ENCODE measurements at places on chromosomes 7 and 10.
A peak's percentile ranks its signal among the peaks of the same experiment; 100 is the strongest.

DNA sequence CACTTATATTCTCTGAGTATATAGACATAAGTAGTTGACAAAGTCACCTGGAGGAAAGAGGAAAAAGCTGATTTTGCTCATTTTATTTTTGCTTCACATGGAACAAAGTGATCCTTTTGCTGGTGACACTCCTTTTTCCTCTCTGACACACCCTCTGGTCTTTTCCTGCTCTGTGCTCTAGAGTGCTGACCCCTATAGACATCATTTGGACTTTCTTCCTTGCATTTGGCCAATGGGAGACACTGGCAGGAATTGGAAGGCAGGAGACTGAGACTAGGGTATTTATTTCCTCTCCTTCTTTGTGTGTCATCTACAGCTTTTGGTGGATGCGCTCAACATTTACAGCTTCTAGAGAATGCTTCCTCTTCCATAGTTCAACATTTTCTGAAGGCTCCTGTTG is 1078.1 kb downstream of the SORCS1 start:
- no peak for DNase-seq

GRCh38 chr7:101823096-101823495 is 5.7 kb downstream of the CUX1 start:
- no peak for DNase-seq

GRCh38 chr7:118306771-118307170 is 82.3 kb downstream of the ANKRD7 start:
- DNase-seq = no peak

DNA sequence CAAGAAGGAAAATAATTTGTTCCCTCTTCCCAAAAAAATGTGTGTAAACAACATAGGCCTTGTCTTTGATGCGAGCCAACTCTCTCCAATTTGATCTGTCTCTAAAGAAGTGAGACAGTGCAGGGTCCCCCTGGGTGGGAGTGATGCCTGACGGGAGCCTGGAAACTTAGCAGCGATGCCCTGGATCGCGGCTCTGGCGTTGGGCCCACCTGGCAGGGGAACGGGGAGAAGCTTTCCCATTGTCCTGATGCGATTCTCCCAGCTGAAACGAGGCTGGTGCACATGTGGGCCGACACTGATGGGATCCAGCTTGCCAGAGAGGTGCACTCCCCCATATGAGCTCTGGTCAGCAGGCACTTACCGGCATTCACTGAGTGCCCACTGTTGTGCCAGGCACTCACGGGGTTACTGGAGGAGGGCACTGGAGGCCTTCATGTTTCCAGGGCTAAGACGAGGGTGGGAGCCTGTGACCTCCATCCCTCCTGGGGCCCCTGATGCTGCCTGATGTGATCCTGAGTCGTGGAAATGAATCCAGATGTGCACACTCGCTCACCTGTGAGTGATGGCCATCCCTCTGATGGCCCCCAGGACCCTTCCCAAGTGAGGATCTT is 132.8 kb downstream of the PTPN20 start:
- no peak for DNase-seq

DNA sequence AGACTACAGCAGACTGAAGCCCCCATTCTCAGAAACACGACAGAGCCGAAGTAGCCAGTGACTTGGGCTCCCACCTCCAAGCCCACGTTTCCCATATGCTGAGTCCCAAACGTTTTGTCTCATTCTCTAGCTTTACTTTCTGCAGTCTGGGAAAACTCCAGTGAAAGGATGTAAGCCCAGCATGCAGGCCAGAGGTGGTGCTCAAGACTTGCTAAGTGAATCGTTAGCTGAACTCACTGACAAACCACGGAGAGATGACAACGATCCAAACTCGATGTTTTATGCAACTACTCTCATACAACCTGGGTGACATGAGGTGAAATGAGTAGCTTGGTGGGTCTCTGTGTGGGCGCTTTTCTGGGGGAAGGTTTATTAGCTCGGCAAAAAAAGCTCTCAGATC is 731.8 kb downstream of the SUGCT start:
- no peak for DNase-seq

- DNase-seq = no peak
Measured at GRCh38 chr10:89171263-89171872, 35.7 kb downstream of the CH25H start.

GRCh38 chr10:28302012-28302637 is 739 bp downstream of the MPP7 start:
- no peak for DNase-seq

GRCh38 chr10:3102720-3103427 is 35.5 kb downstream of the PFKP start:
- DNase-seq = no peak

- DNase-seq = no peak
Measured at GRCh38 chr10:79189853-79190435, 121.2 kb downstream of the ZMIZ1 start.

GRCh38 chr7:128831178-128831993 is 1.2 kb downstream of the FLNC start:
- no peak for DNase-seq

DNA sequence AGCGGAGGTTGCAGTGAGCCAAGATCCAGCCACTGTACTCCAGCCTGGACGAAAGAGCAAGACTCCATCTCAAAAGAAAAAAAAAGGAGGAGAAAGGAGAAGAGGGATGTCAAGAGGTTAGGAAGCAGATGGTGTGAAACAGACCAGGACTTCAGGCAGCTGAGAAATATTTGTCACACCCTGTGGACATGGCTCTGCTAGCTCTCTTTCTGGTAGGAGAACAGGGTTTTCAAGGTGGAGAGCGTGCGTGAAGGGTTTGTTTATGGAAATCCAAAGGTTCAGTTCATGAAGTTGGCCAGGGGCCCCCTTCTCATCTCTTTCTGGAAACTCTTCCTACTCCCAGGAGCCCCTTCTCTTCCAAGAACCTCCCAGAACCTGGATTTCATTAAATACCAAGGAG is 110.8 kb upstream of the GALNT17 start:
- DNase-seq = no peak

DNA sequence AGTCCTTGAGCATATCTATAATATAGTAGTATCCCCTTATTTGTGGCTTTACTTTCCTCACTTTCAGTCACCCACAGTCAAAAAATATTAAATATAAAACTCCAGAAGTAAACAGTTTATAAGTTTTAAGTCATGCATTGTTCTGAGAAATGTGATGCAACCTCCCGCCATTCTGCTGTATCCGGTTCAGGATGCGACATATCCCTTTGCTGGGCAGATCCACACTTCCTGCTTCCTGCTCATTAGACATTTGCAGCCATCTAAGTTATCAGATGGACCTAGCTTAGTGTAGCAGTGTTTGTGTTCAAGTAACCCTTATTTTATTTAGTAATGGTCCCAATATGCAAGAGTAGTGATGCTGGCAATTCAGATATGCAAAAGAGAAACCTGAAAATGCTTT is 38.9 kb upstream of the BMS1 start:
- no peak for DNase-seq

GRCh38 chr7:36448781-36449379 is 59.2 kb downstream of the ANLN start:
- DNase-seq = no peak

GRCh38 chr10:124117833-124118232 is 24.4 kb upstream of the CHST15 start:
- no peak for DNase-seq

DNA sequence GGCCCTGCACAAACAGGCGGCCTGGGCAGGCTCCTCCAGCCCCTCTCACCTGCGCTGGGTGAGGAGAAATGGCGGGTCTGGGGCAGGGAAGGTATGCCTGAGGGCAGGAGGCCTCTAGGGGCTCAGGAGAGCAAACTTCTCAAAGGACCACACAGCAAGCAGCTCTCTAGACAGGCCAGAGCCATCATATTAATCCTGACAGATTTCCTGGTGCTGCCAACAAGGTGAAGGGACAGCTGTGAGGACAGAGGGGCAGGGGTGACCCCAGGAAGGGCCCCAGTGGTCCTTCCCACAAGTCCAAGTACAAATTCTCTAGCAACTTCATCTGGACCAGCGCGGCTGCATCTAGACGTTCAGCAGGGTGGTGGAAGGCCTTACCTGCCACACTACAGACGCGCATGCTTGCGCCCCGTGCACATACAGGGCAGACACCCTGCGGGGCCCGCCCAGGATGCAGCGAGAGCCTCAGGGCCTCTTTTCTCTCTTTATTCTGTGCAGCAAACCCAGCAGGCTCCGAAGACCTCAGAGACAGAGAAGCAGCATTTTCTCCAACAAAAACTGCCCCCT is 62.1 kb downstream of the ZRANB1 start:
- no peak for DNase-seq

DNA sequence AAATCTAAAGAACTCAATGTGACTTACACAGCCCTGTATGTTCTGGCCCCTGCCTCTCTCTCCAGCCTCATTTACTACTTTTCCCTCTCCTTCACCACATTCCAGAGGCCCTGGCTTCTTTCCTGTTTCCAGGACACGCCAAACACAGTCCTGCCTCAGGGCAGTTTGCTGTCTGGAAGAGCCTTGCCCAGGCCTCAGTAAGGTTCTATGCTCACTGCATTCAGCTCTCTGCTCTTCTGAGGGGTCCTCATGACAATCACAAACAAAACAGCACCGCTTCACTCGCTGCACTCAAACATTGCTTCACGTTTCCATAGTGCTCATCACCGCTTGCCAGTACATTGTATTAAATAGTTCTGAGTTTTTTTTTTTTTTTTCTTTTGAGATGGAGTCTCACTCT is 35.1 kb upstream of the GARS1 start:
- no peak for DNase-seq

DNA sequence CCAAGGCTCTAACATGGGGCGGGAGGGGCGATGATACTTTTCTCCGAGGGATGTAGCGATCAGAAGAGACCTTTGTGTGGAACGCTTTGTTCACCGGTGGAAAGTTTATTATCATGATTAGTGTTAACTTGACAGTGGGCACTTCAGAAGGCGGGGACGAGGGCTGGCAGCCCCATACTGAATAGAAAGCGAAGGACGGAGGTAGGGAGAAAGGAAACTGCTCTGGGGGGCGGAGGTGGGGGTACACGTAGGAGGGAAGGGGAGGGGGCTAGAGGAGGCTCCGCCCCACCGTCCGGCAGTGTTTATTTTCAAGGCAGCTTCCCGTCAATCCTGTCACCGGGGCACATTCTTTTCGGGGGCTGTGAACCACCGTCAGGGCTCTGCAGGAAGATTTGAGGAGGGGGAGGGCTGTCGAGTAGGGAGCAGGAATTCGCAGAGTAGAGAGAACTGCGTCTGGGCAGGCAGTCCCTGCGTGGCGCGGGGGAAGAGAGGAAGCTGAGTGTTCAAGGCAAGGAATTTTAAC is 9.4 kb upstream of the NKX2-3 start:
- no peak for DNase-seq

- DNase-seq = peak; percentile 47
Measured at GRCh38 chr10:114544045-114544659, 113.9 kb downstream of the ABLIM1 start.

DNA sequence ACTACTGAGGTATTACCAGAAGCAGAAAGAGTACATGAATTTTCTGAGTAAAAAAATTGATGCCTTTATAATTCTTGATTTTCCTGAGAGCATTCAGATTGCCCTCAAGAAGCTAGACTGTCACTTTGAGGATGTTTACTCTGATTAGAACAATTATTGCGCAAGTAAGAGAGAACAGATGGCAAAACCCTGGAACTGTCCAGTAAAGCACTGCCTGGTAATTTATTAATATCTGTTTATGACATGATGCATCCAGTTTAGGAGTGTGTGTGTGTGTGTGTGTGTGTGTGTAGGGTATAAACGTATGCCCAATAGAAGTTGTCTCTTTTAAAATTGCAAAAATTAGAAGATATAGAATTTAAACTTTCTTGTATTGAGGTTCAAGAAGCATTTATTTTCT is 379.7 kb downstream of the PHTF2 start:
- DNase-seq = no peak
